Endodermal cell (in vitro differentiated cells): ENCODE measurements at places on chromosomes 6 and 20. TPM values are rescaled to one million over a fixed set of nuclear protein-coding genes. Genes with fewer than 3 reads are reported as not detected.

- no peak overlapping the region for H3K27ac ChIP-seq
- H3K4me3 ChIP-seq, result no peak overlapping the region
- no peaks in the 10 kb centered on the region for H3K27me3 ChIP-seq
- DNase-seq, result no peak
- no peaks in the 10 kb centered on the region for H3K4me1 ChIP-seq
These were observed 145.1 kb upstream of the SMLR1 start for GRCh38 chr6:130682066-130682465.

- no peak for DNase-seq
- no peaks in the 10 kb centered on the region for H3K27me3 ChIP-seq
- no peak overlapping the region for H3K4me3 ChIP-seq
- H3K4me1 ChIP-seq, result peaks cover 3% of the 10 kb centered on the region
These were observed 114.6 kb downstream of the VEGFA start for GRCh38 chr6:43884652-43885022.

DNA sequence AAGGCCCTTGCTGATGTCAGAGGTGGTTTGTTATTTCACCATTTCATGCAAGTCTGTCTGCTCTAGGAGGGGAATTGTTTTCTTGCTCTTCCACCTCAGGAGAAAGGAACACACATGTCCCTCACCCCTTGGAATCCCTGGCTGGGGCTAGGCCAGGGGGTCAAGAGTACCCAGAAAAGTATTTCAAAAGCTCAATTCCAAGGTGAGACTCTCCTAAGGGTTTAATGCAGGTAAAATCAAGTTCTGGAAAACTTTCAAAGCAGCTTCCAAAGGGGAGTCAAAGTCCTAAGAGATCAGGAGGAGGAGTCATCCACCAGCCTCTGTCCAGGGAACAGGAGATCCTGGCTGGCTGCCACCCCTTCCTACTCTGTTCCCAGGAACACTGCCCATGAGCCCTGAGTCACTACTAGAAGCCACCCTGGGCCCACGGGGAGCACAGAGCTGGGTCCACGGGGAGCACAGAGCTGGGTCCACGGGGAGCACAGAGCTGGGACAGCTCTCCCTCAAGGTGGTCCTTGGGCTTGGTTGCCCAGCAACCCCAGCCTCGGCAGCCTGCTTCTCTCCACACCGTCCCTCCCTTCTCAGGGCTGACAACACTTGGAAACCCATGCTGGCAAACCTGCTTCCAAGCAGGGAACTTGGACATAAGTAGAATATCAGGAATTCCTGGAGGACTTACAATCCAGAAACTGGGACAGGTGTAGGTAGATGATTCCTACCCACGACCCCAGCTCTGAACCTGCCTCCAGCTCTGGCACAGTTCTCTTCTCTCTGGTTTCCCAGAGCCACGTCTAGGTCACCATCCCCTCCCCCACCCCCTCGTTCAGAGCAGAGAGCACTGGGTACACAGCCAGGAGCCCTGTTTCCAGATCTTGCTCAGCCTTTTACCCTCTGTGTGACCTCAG lies 35.3 kb upstream of the CDKN1A start:
- no peaks in the 10 kb centered on the region for H3K36me3 ChIP-seq
- no peak for DNase-seq
- H3K4me3 ChIP-seq, result no peak overlapping the region
- H3K27me3 ChIP-seq, result peaks cover 7% of the 10 kb centered on the region

DNA sequence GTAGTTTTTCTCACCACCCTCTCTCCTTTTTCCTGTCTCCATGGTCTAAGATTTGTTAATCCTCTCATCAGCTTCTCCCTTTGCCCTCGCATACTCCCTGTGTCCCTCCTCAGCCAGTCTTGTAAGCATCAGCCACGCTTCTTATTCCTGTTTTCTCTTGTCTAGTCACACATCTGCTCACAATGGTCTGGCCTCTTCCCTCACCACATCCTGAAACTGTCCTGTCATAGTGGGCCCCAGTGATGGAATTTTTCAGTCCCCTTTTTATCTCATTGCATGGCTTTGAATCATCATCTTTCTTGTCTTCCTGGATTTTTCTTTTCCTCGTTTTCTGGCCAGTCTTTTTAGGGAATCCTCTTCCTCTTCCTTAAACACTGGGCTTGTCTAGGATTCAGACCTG lies 57.2 kb downstream of the GFRA4 start:
- H3K36me3 ChIP-seq, result peaks cover 14% of the 10 kb centered on the region
- H3K27me3 ChIP-seq, result no peaks in the 10 kb centered on the region
- H3K27ac ChIP-seq, result no peak overlapping the region
- no peaks in the 10 kb centered on the region for H3K4me1 ChIP-seq
- no peak overlapping the region for H3K4me3 ChIP-seq

- no peak overlapping the region for H3K27ac ChIP-seq
- H3K4me3 ChIP-seq, result no peak overlapping the region
- DNase-seq, result no peak
- H3K4me1 ChIP-seq, result peaks cover 9% of the 10 kb centered on the region
These were observed 7.9 kb upstream of the CPNE5 start for GRCh38 chr6:36847152-36847551.

DNA sequence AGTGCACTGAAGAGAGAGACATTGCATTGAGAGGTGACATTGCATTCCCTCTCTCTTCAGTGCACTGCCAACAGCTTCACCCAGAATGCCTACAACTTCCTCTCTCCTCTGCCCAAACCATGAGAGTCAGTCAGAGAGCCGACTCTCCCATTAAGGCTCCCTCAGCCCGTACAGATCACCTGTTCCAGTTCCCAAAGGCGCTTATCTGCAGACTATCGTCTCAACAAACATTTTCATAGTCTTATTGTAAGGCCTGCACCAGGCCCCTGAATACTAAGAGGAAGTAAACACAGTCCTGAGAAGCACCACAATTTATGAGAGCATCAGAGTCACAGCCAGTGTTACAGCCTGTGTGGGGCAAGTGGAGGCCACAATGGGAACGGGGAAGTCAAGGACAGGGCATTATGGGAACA lies 53.7 kb downstream of the GFOD1 start:
- H3K4me3 ChIP-seq, result no peak overlapping the region
- H3K36me3 ChIP-seq, result no peaks in the 10 kb centered on the region
- H3K27ac ChIP-seq, result no peak overlapping the region
- no peaks in the 10 kb centered on the region for H3K4me1 ChIP-seq

DNA sequence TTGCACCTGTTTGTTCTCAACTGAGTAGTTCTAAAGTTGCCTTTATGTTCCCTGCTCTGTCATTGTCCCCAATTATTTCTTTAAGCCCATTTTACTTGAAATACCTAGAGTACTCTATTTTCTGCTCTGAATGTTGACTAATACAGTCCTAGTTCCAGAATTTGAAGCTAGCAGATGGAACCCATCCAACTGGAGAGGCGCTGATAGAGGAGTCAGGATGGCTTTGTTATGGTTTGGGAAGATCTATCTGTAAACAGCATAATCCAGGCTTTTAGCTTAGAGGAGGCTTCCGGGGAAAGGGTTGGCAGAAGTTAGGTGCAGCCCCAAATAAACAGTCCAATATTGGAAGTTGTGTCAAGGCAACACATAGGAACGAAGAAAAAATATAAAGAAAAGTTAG lies 927.7 kb downstream of the TFAP2A start:
- no peak overlapping the region for H3K27ac ChIP-seq
- no peak for DNase-seq
- H3K27me3 ChIP-seq, result no peaks in the 10 kb centered on the region

DNA sequence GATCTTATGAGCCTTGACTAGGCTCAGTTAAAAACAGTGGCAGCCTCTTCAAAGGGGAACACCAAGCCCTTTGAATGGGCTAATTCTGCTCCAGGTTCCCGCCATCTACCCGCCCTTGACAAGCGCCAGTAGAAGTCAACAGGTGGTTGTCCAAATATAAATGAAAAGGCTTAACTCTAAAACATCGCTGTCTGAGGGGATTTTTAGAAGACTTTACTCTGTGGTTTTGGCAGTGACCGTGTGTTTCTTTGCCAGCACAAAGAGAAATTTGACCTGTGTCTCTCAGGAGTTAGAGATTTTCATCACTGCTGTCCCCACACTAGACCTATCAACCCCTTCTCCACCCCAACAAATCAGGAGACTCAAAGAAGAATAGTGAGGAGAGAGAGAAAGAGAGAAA lies 19.8 kb upstream of the SIM1 start:
- DNase-seq, result no peak
- H3K27me3 ChIP-seq, result no peaks in the 10 kb centered on the region
- no peaks in the 10 kb centered on the region for H3K36me3 ChIP-seq
- no peaks in the 10 kb centered on the region for H3K4me1 ChIP-seq

DNA sequence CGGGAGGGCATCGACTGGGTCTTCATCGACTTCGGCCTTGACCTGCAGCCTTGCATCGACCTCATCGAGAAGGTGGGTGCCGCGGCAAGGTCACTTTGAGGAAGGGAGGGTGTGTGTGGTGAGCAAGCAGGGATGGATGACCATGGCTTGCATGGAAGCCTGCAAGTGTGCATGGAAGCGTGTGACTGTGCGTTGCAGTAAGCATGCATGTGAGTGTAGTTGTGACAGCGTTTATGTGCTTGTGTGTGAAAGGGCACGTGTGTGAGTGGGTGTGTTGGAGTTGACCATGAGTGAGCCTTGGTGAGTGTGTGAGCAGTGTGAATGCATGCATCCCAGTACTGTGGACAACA lies 32.5 kb downstream of the MYH7B start:
- no peaks in the 10 kb centered on the region for H3K27me3 ChIP-seq
- no peak for DNase-seq
- H3K36me3 ChIP-seq, result no peaks in the 10 kb centered on the region
- H3K27ac ChIP-seq, result no peak overlapping the region

- H3K4me1 ChIP-seq, result no peaks in the 10 kb centered on the region
- DNase-seq, result no peak
- H3K27ac ChIP-seq, result no peak overlapping the region
- H3K4me3 ChIP-seq, result no peak overlapping the region
These were observed 80.1 kb upstream of the TSHZ2 start for GRCh38 chr20:52892023-52892422.

- no peak overlapping the region for H3K27ac ChIP-seq
- H3K27me3 ChIP-seq, result no peaks in the 10 kb centered on the region
- DNase-seq, result peak; percentile 65
- H3K4me3 ChIP-seq, result no peak overlapping the region
These were observed 79.0 kb downstream of the SYNJ2 start for GRCh38 chr6:158060455-158061360.

DNA sequence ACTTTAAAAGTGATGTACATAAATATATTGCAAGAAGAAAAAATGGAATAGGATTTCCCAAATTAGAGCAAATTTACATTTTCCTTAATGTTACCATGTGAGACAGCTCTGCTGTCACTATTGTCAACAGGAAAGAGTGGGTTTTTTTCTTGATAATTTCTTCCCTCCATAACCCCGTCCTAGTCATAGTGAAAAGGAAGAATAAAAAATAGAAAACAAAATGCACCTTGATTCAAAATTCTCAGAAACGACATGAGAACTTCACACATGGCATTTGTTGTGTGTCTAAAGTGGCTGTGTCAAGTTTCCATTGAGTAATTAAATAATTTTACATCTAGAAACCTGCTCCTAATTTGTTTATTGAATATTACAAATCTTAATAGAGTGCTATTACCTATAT lies 945.2 kb upstream of the SLC35B3 start:
- DNase-seq, result no peak
- no peaks in the 10 kb centered on the region for H3K36me3 ChIP-seq
- H3K4me1 ChIP-seq, result no peaks in the 10 kb centered on the region
- H3K4me3 ChIP-seq, result no peak overlapping the region
- H3K27ac ChIP-seq, result no peak overlapping the region

DNA sequence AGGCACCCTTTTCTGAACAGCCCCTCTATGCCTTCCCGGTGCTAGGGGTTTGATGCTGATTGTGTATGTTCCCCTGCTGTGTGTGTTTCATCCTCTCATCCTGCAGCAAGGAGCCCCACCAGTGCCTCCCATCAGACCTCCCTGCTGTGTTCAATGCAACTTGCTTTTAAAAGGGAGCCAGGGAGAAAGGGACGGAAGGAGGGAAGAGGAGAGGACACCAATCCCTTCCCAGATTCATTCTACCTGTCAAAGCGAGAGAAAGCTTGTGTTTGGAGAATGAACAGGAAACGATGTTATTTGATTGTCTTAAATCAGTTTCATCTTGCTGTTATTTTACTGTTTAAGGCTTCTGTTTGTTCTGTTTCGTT lies 259.2 kb downstream of the ADGB start:
- peak; percentile 75 for DNase-seq
- H3K27ac ChIP-seq, result no peak overlapping the region
- peak overlapping the region; percentile 24 for H3K4me3 ChIP-seq
- no peaks in the 10 kb centered on the region for H3K27me3 ChIP-seq
- no peaks in the 10 kb centered on the region for H3K36me3 ChIP-seq

DNA sequence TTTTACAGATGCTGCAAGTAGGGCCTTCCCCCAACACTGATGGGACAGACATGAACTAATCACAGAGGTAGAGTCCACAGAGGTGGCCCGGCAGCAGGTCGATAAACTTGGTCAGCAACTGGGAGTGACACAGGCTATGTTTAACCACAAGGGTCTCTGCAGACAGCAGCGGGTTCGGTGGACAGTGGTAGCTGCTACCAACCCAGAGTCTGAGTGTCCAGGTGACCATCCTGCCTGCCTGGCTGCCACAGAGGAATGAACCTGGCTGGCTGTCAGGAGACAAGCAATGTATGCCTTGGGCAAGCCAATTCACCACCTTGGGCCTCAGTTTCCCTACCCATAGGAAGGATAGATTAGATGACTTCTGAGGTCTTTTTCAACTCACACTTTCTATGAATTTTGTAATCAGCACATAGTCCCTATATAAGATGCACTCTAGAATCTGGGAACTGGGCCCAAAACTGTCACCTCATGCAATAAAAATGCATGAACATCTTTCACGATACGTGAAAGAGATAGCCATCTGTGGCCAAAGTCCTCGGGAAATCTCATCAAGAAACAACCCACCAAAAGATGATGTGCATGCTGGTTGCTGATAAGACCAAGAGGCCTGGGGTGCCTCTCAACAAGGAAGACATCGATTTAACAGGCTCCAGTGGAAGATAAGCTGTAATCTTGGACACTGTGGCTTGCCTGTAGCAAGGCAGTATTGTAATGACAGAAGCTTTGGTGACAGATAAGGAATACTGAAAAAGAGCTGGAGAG lies 30.5 kb downstream of the MDGA1 start:
- no peak overlapping the region for H3K27ac ChIP-seq
- no peak for DNase-seq

GRCh38 chr20:48680650-48681049 lies 147.1 kb downstream of the PREX1 start:
- peaks cover 80% of the 10 kb centered on the region for H3K36me3 ChIP-seq
- H3K4me1 ChIP-seq, result peaks cover 13% of the 10 kb centered on the region
- no peak overlapping the region for H3K27ac ChIP-seq
- DNase-seq, result no peak
- no peak overlapping the region for H3K4me3 ChIP-seq

DNA sequence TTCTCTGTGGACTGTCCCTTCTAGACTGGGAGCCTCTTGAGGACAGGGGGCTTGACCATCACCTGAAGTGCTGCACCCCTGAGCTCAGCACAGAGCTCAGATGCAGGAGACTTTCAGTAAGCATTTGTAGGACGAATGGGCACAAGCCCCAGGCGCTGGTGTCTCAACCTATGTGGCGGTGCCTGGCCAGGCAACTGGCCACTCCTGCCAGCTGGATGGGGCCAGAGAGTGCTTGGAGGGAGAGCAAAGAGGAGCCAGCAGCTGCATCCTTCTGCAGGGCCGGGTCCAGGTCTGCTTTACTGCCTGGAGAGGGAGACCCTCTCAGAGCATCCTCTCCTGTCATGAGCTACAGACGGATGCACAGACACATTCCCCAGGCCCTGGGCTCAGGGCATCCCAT lies 4.5 kb downstream of the PHACTR3 start:
- no peaks in the 10 kb centered on the region for H3K36me3 ChIP-seq
- peaks cover 48% of the 10 kb centered on the region for H3K27me3 ChIP-seq
- no peak for DNase-seq
- no peak overlapping the region for H3K27ac ChIP-seq

GRCh38 chr6:130920969-130921368 lies 93.8 kb downstream of the SMLR1 start:
- no peak overlapping the region for H3K27ac ChIP-seq
- H3K27me3 ChIP-seq, result no peaks in the 10 kb centered on the region
- H3K36me3 ChIP-seq, result peaks cover 7% of the 10 kb centered on the region

ANKRD6 gene
- 80.3 and 88.7 TPM in 2 replicates for total RNA-seq

TUBB2B gene
- 304 to 842 TPM (median 324 TPM) in 3 replicates for total RNA-seq

GPR6 gene
- not detected in 3 replicates for total RNA-seq
